ENCODE measurements at places on chromosomes 5 and 9.

DNA sequence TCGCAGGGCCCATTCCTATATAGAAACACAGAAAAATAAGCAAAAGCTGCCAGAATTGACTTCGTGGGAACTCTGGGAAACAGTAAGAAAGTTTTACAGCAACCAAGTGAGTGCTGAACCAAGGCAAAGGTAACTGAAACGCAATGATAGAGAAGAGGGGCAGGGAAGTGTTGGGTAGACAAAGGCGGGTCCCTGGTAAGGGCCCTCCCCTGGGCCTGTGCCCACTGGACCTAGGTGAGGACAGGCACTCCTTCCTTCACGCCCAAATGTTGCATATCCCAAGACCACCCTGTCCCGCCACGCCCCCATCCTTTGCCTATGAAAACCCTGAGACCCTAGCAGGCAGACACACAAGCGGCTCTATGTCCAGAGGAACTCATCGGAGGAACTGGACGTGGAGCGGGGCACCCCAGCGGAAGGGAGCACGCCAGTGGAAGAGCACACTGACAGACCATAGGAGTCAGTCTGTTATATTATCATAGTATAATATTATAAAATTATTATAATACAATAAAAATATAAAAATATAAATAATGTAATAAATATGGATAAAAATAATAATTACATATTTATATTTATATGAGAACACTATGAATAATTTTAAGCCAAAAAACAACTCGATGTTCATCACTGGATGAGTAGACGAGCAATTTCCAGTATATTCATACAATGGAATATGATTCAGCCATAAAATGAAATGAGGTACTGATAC, 27.9 kb downstream of the CDKN2A start:
- no peak for DNase-seq

- DNase-seq = no peak
Measured at GRCh38 chr9:124498040-124498439, 9.2 kb downstream of the NR5A1 start.

GRCh38 chr5:83848941-83849340, 128.3 kb upstream of the HAPLN1 start:
- DNase-seq = no peak

DNA sequence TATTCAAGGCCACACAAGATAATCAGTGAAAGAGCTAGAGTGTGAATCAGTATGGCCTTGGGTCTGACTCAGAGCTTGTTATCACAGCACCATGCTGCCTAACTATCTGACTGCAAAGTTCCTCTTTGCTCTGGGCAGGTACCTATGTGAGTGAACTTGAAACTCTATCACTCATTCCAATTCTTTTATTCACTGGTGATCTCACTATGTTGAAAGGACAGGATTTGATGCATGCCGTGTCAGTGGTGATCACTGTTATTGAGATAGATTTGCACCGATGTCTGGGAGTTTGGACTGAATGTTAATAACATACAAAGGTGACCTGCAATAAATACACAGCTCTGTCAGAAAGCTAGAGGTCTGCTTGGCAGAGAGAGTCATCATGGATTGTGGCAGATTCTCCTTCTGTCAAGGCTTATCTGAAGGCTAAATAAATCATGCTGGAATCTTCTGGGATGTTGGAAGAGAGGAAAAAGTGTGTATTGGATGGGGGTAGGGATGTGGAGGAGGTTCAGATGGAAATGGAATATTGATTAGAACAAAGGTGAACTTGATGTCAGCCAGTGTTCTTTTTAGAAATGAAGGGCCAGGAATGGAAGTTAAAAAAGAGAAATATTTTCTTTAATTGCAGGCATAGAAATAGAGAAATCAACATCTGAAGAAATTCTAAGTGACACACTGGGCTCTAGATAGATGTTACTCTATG, 91.8 kb upstream of the TNC start:
- DNase-seq = no peak

DNA sequence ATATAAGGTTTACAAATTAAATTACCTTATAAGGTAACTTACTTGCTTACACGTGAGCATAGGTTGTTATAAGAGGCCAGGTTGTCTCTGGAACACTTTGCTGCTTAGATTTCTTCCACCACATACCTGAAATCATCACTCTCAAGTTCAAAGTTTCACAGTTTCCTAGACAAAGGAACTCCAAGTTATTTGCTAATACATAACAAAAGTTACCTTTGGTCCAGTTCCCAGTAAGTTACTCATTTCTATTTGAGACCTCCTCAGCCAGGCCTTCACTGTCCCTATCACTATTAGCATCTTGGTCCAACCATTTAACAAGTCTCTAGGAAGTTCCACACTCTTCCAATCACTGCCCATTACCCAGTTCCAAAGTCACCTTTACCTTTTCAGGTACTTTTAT, 18.5 kb upstream of the UGT3A1 start:
- no peak for DNase-seq

DNA sequence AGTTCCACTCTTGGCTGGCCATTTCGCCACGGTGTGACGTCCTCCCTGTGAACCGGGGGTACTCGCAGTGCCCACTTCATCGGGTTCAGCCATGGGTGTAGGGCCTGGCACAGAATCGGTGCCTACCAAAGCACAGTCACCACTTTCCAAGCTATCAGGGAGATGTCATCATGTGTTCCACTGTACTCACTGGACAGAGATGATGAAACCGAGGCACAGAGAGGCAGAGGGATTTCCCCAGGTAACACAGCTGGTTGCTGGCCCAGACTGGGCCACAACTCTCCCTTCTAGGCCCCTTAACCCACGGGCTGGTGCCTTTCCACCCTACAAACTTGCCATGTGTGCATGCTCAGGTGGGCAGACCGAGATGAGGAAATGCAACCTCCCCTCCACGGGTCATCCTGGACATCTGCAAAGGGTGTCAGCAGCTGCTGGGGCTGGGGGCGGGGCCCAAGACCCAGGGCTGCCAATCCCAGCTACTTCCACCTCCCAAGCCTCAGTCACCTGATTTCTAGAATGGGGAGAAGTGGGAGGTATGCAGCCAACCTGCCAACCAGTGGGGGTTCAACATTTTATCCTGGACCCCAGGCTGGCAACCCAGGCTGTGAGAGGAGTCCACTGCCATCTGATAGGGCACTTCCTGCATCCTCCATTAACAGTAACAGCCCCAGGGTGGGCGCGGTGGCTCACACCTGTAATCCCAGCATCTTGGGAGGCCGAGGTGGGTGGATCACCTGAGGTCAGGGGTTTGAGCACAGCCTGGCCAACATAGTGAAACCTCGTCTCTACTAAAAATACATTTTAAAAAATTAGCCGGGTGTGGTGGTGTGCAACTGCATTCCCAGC, 893 bp upstream of the SH2D3C start:
- no peak for DNase-seq

- DNase-seq = no peak
Measured at GRCh38 chr5:59816654-59817300, 76.7 kb downstream of the PDE4D start.

- no peak for DNase-seq
Measured at GRCh38 chr5:39341896-39342295, 22.4 kb downstream of the C9 start.

DNA sequence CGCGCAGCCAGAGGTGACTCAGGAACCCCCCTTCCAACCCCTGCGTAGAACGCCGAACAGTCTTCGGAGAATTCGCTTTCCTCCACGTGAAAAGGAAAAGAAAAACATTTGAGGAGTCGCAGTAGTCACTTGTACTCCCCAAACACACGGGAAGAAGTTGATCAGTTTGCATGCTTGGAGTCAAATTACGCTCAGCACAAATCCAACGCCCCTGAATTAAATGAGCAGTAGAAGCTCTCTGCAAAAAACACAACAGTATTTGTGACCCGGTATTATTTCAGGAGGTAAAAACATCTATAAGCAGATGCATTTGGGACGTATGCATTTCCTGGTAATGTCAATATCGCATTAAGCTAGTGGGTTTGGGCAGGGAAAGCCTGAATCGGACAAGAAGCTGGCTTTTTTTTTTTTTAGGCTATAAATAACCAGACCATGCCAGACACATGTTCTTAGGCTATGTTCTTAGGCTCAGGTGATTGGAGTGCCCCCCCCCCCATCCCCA, 854 bp upstream of the ARL15 start:
- no peak for DNase-seq

DNA sequence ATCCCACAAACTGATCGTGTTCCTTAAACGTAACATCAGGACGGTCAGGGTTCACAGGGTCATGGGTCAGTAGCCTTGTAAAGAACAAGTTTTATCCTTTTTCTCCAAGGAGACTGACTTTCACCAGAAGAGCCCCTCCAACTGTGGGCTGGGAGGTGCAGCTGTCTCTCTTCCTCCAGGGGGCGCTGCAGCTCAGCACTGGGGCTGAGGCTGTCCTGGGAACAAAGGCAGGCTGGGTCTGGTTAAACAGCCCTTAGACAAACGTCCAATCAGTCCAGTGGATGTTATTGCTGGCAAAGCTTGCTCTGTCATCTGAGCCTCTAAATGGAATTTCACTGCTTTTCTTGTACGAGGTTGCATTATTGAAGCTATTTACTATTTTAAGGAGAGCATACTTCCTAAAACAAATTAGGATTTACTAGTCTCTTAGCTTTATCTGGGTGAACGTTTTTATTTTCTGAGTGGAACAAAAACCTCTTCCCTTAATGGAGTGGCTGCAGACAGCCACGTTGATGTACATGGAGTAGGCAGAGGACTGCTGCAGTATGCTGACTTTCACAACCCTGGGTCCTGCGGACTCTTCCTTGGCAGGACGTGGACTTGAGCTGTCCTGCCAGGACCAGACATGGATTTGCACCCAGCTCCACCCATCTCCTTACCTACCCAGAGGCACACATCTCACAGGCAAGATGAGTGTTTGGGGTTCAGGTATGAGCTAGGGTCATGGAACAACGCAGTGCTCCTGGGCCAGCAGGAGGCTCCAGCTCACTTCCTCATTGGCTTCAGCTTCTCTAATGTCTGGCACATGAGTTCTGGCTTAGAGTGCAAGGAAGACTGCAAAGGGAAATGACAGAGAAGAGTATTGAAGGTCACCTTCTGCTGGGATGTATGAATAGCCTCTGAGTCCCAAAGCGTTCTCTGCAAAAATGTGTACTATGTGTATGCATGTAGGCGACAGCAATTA, 7.8 kb downstream of the EXOSC2 start:
- peak; percentile 58 for DNase-seq

DNA sequence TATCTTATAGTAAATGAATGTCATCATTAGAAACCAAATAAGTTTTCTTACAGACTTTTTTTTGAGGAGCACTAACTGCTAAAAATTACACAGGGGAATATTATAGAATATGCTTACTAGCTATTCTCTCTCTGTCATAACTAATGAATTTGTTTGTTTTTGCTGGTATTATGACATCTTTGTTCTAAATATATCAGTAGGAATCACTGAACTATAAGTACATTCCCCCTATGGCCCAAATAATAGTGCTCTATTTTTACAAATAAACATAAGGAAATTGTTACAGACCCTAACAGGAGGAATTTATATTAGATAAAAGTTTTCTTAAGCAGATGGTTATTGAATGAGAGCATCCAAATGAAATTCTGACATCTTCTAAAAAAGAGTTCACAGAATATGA, 83.0 kb upstream of the RIOK2 start:
- no peak for DNase-seq

DNA sequence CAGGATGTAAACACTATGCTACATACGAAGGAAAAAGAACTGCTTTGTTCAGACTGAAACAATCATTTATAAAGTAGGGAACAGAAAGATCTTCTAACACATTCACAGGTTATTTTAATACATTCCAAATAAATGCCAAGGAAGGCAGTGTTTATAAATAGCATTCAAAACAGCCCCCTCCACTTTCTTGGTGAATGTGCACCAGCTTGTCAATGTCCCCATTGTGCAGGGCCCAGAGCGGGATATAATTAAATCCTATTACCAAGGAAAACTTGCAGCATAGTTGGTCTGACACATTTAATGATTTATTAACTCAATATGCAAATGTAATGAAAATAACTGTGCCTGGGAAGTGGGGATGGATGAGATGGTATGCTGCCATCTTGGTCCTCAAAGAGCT, 135.9 kb upstream of the RAD23B start:
- no peak for DNase-seq

GRCh38 chr5:86880344-86880743, 262.6 kb downstream of the COX7C start:
- no peak for DNase-seq

GRCh38 chr5:14142202-14142826, 828 bp upstream of the TRIO start:
- DNase-seq = no peak

DNA sequence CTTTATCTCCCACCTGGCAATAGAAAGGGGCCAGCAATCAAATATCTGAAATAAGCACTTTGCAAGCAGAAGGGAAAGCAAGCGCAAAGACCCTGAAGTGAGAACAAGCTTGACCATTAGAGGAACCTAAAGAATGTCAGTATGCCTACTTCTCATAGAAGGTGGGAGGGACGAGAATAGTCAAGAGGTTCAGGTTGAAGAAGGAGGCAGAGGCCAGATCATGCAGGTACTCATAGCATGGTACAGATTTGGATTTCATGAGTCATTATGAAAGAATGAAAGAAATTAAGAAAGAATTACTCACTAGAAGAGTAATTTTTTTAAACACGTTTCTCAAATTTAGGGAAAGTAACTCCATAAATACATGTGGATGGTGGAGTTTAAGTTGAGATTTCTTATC, 33.7 kb downstream of the MCTP1 start:
- DNase-seq = no peak

DNA sequence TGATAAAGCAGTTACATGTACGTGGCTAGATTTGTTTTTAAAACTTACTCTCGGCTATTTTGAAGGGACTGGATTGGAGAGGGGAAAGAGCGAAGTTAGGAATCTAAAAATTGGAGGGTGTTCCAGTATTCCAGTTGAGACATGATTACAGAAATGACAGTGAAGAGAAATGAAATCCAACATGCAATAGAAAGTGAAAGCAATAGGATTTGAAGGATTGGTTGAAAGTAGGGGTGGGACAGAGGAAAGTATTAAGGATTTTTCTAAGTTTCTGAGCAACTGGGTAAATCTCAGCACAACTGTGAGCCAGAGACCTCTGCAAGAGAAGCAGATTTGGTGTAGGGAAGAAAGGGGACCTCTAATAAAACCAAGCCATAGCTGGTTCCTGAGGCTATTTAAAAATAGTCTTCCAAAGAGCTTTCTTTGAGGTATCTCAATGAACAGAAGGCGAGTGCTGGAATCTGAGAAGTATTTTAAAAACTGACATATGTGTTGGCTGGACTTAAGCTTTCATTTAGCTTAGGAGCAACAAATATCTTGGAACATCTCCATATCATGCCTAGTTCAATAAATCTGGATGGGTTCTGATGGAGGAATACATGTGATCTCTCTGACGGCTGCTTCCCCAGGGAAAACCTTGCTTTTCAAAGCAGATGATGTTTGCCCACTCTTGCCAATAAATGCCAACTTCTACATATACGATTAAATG, 110.4 kb upstream of the IFNK start:
- no peak for DNase-seq

DNA sequence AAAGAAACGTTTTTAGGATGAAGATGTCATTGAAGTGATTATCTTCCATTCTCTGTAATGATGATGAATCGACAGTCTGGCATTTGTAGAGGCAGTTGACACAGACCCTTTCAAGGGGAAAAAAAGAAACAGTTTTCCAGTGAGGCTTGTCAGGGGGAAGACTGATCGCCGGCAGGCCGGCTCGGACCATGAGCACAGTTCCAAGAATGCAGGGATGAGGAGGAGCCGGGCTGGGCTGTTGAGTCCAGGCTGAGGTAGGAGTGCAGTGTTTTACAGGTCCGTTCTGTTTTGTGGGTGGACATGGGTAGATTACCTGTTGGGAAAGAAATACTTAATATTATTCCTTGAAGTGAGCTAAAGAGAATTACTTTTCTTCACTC, 194.6 kb downstream of the AOPEP start:
- DNase-seq = no peak

GRCh38 chr9:15999422-16000339, 446.8 kb downstream of the CCDC171 start:
- DNase-seq = no peak

GRCh38 chr5:151068433-151069197, 12.2 kb downstream of the TNIP1 start:
- DNase-seq = peak; percentile 54

Data from stimulated activated CD8-positive, alpha-beta memory T cell treated with anti-CD3 and anti-CD28 coated beads, Interleukin-2, amount 100 ng/mL, for 48 hours (primary cell).